NCI-H2107 (cell line): ENCODE measurements at places on chromosomes 7 and 10.

DNA sequence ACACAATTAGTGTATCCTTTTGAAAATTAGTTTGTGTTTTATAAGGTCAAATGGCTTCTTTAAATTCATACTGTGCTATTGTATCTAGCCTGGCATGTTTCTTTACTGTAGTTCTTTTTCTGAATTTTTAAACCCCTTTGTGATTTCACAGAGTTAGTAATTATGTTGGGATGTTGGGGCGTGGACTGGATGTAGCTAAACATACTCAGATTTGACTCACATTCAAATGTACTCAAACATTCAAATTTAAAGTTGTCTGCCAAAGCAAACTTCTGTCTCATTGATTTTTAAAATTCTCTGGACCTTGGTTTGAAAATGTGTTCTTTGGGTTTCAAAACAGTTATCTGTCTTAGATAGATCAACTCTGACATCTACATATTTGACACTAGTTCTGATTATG is 7.2 kb upstream of the NRP1 start:
- no peak for DNase-seq

DNA sequence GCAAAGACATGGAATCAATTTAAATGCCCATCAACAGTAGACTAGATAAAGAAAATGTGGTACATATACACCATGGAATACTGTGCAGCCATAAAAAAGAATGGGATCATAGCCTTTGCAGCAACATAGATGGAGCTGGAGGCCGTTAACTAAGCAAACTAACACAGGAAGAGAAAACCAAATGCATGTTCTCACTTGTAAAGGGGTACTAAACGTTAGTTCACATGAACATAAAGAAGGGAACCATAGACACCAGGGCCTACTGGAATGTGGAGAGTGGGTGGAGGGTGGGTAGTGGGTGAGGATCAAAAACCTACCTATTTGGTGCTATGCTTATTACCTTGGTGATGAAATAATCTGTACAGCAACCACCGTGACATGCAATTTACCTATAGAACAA is 78.4 kb upstream of the GSDME start:
- DNase-seq, result no peak

GRCh38 chr7:151808400-151809145 is 68.3 kb downstream of the PRKAG2 start:
- no peak for DNase-seq

DNA sequence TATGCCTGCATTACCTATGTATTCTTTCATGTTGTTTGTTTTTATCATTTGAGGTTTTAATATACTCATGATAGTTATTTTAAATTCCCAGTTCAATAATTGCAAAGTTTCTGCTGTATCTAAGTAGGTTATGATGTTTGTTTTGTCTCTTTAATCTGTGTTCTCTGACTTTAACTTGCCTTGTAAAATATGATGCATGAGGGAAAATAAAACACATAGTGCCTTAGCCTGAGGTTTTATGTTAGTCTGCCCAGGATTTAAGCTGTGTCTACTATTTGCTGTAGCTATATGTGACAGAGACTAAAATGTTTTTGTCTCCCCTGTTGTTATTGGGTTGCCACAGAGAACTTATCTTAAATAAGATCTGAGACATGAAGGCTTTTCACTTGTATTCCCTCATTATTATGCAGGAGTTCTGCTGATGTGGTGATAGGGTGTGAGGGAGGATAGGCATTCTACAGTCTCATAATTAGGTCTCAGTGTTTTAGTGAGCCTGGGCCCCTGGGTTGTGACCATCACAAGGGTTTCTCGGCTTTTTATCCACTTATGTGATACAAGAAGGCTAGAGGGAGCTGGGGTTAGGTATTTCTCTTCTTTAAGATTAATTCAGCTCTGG is 582.5 kb downstream of the CNTNAP2 start:
- no peak for DNase-seq

DNA sequence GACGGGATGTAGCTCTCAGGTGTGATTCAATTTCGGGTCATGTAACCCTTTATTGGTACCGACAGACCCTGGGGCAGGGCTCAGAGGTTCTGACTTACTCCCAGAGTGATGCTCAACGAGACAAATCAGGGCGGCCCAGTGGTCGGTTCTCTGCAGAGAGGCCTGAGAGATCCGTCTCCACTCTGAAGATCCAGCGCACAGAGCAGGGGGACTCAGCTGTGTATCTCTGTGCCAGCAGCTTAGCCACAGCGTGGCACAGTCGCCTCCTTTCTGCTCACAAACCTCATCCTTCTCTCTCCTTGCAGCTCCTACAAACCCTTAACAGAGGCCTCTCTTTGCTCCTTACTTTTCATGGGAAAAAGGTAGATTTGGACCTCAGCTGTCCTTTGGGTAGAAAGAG is 197.5 kb upstream of the PRSS58 start:
- DNase-seq, result no peak

- DNase-seq, result no peak
Observed at GRCh38 chr10:74048433-74048832, 50.5 kb downstream of the VCL start.

- DNase-seq, result no peak
Observed at GRCh38 chr7:103996017-103996551, 6.6 kb upstream of the RELN start.

DNA sequence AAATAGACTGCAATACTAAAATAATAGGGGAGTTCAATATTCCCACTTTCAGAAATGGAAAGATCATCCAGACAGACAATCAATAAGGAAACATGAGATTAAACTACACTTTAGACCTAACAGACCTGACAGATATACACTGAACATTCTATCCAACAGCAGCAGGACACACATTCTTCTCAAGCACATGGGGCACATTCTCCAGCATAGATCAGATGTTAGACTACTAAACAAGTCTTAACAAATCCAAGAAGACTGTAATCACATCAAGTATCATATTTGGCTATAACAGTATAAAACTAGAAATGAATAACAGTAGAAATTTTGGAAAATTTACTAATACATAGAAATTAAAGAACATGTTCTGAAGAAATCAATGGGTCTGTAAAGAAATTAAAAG is 458.9 kb upstream of the ANKRD30A start:
- DNase-seq, result no peak

DNA sequence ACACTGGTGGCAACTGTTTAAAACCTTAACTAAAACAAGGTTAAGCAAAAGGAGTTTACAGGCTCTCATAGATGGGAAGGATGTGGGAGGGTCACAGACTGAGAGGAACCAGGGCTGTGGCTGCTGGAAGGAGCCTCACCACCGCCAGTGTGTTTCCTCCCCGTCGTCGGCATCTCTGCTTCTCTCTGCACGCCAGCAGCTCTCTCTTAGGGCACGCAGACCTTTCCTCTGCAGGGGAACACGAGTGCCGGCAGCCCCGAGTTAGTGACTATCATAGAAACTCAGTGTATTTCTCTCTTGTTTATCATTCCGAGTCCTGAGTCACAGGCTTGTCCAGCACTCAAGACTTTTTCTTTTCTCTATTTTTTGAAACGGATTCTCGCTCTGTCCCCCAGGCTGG is 8.1 kb upstream of the SH2D4B start:
- no peak for DNase-seq

DNA sequence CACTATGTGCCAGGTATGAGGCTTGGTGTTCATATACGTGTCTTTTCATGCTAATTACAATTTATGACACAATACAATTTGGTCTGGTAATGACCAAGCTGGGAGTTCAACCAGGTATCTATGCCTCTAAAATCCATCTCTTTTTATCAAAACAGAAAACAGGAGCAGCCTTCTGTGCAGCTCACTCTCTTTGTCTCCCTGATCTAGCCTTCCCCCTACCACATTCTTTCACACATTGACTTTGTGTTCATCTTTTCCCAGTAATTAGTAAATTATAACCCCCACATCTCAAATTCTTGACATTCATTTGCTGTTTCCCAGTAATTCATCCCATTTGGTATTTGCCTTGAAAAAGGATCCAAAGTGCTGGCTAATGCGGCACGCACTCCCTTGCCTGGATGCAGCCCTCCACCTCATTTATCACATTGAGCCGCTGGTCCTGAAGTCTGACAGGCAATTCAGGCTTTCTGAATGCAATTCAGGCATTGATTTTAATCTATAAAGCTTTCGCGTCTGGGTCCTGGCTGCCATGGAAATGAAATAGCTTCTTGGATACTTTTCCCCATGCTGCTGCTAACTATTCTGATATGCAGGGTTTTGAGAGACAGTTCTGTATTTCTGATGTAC is 112.5 kb upstream of the ANKRD1 start:
- DNase-seq, result no peak

- DNase-seq, result no peak
Observed at GRCh38 chr10:127908106-127908958, 1.4 kb downstream of the PTPRE start.

DNA sequence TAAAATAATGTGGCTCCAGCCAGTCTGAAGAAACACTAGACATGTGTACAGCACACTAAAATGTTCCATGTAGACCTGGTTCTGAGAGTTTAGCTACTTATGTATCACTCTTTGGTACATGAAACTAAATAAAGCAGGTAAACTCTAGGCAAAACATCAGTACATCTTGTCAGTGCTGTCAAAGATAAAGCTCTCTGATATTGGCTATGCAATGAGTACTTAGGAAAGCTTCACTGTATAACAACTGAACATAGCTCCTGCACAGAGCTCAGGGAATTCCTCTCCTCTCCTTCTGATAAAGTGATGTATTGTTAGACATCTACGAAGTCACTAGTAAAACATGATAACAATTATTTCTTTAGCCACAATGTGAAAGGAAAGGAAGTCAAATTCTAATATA is 3.5 kb downstream of the LRRN3 start:
- DNase-seq, result no peak

- DNase-seq, result no peak
Observed at GRCh38 chr7:123751821-123752220, 3.0 kb upstream of the WASL start.

- no peak for DNase-seq
Observed at GRCh38 chr10:93357680-93358079, 124.5 kb downstream of the MYOF start.

DNA sequence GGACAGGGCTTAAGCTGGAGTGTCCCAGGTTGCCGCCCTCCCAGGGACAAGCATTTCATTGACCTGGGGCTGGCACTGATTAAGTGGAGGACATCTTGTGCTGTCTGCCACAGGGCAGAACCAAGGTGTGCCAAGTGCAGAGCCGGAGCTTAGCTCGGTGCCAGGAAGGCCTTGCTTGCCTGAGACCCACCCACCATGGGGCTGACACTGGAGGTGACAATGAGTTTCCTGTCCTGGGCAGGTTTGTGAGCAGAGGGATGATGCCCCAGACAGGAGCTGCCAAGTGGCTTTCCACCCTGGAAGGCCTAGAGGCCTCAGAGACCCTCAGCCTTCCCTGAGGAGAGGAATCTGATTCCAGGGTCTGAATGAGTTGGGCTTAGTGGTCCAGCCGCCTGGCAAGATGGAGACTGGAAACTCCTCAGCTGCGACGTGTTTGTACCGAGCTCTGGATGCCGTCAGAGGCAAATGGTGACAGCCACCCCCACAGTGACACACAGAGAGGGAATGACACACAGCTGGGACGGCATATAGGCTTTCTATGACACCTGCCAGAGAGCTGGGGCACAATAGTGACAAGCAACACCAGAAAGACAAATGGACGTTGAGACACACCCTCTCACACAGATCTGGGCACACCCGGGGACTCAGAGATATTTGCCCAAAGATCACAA is 2.6 kb downstream of the ADCYAP1R1 start:
- no peak for DNase-seq

DNA sequence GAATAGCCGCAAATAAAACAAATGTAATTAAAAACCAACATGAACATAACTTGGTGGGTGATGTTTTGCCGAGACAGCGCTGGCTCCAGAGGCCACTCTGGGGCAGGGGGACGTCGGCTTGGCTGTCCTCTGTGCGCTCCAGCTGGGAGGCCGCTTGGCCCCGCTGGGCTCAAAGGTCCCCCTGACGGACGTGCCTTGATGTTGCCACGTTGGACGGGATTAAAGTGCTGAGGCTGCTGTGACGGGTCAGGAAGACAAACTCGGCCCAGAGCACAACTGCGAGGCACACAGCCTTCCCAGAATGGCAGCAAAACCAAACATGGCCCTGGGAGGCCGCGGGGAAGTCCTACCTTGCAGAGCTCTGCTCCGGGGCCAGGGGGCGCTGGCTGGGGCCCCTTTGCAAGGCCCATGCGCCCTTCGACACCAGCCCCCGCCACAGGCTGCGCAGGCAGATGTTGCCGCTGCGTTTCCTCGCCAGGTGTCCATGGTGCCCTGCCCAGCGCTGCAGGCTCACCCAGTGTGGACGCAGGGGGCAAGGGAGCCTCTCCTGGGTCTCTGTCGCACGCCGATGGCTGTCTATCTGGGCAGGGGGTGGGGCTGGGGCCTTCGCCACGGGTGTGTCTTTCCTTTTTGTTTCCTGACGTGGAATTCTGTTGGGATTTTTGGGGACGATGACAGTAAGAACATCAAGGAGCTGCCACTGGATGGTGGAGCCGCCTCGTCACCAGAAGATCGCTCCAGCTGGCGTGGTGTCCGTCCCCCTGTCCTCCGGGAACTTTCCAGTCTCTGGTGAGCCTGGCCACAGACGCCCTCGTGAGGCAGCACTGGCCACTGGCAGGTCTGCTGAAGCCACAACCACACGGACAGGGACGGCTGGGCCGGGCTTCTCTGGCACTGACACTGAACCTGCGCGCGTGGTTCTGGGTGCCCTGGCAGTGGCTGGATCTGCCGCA is 99.6 kb upstream of the DIP2C start:
- DNase-seq, result peak; percentile 38

DNA sequence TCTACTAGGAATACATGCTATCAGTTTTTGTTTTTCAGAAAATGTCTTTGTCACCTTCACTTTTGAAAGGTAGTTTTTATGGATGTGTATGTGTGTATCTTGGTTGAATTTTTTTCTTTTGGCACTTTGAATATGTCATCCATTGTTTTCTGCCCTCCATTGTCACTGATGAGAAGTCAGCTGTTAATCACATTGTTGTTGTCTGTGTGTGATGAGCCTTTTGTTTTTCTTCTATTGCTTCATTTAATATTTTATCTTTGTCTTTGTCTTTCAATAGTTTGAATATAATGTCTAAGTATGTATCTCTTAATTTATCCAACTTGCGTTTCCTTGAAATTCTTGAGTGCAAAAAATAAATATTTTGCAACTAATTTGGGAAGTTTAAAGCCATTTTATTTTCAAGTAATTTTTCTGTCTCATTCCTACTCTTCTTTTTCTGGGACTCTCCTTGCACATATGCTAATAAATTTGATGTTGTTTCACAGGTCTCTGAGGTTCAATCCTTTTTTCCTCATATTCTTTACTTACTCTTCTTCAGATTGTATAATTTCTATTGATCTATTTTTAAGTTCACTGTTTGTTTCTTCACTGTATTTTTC is 546.9 kb upstream of the GHITM start:
- DNase-seq, result no peak

- DNase-seq, result no peak
Observed at GRCh38 chr10:117551330-117552155, 9.0 kb downstream of the EMX2 start.

DNA sequence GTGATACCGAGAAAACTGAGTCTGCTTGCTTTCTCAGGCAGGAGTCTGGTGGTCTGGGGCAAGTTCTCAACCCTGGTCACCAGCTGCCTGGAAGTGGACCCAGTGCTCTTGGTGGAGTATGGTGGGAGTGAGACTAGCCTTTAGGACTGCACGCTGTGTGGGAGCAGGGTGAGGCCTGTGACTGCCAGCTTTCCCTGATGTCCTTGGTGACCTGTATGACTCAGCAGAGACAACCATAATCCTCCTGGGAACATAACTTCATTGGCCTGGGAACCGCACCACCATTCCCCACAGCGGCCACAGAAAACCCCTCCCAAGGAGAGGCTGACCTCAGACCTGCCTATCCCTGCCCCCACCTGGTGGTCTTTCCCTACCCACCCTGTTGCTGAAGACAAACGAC is 139.5 kb upstream of the CHRM2 start:
- DNase-seq, result no peak
